ENCODE measurements at places on chromosomes 2 and 18. TPM values are rescaled to one million over a fixed set of nuclear protein-coding genes. Genes with fewer than 3 reads are reported as not detected.

The CERKL gene
- not detected for total RNA-seq

DNA sequence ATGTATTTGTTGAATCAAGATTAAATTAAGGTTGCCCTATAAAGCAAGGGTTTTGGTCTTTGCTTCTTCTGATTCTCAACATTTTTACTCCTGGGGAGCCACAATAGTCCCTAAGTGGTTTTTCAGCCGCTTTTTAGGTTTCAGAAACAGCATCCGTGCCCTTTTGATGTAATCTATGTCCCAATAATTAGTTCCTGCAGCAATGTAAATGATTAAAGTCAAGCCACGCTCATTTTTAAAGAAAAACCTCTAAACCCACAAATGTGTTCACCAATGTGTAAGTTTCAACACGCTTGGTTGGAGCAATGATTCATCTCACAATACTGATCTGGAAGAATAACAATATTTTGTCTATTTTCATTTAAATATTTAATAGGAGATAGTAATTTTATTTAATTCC is 5.6 kb downstream of the ARL4C start:
- H3K4me3 ChIP-seq, result peak overlapping the region; percentile 75
- no peaks in the 10 kb centered on the region for H3K27me3 ChIP-seq
- peaks cover 55% of the 10 kb centered on the region for H3K4me1 ChIP-seq
- DNase-seq, result no peak
- peaks cover 22% of the 10 kb centered on the region for H3K36me3 ChIP-seq

The OLA1 gene
- 146 TPM for total RNA-seq

DNA sequence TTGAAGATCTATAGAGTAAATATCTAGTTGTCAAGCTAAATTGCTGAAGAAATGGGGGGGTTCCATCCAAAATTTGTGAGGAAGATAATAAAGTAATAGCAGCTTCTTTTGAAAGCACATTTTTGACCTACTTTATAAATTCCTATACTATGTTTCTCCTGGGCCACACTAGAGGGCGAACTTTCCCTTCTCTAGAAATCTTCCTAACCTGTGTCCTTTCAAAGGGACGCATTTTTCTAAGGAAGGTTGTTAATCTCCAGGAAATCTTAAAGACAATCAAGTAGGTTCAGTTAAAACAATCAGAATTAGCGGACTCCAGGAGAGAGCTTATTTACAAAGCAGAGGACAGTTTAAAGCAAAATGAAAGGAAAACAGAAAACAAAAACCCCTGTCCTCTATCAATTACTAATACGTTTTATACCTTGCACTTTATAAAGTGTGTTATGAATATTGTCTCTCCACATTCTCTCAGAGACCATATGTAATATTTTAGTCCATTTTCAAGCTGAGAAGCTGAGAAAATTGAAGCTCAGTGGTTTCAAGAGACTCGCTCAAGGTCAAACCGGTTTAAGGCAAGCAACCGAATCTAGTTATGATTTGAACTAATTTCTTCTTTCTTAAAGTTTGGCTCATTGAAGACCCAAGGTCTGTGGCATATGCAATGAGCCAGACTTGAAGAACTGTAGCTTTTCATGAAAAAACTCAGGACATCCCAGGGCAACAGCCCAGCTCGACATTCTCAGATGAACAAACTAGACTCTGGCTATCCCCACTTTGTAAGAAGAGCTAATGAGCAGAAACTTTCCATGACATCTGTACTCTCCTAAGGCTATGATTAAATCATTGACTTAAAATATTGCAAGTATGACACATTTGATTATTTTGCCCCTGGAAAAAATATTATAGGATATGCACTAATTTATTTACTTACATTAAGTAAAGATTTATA is 273.6 kb downstream of the PAX3 start:
- H3K27me3 ChIP-seq, result no peaks in the 10 kb centered on the region
- H3K4me3 ChIP-seq, result no peak overlapping the region
- H3K4me1 ChIP-seq, result no peaks in the 10 kb centered on the region
- no peaks in the 10 kb centered on the region for H3K36me3 ChIP-seq
- DNase-seq, result no peak

GRCh38 chr18:53757328-53757727 is 467.1 kb downstream of the MBD2 start:
- H3K27me3 ChIP-seq, result no peaks in the 10 kb centered on the region
- no peak overlapping the region for H3K4me3 ChIP-seq
- H3K27ac ChIP-seq, result no peak overlapping the region

- no peak overlapping the region for H3K4me3 ChIP-seq
- H3K27me3 ChIP-seq, result no peaks in the 10 kb centered on the region
- no peaks in the 10 kb centered on the region for H3K36me3 ChIP-seq
- peaks cover 4% of the 10 kb centered on the region for H3K4me1 ChIP-seq
- no peak overlapping the region for H3K27ac ChIP-seq
- DNase-seq, result no peak
These were observed 163.8 kb downstream of the FAM210A start for GRCh38 chr18:13562494-13563029.

DNA sequence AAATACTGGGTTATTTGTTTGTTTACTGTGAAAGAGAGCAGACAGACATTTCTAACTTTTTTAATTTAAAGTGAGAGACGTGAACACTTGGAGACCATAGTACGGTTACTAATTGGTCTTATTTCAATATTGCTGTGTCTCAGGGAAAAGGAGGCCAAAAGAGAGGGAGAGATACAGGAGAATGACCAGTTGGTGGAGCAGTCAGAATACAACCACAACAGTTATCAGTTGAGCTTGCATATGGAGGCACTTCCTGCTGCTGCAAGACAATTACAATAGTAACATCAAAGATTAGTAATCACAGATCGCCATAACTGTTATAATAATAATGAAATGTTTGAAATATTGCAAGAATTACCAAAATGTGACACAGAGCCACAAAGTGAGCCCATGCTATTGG is 58.2 kb downstream of the TWSG1 start:
- H3K4me1 ChIP-seq, result no peaks in the 10 kb centered on the region
- H3K27ac ChIP-seq, result no peak overlapping the region
- H3K4me3 ChIP-seq, result no peak overlapping the region
- H3K36me3 ChIP-seq, result no peaks in the 10 kb centered on the region
- no peak for DNase-seq

- no peaks in the 10 kb centered on the region for H3K27me3 ChIP-seq
- no peak overlapping the region for H3K4me3 ChIP-seq
- H3K36me3 ChIP-seq, result no peaks in the 10 kb centered on the region
- no peaks in the 10 kb centered on the region for H3K4me1 ChIP-seq
- no peak for DNase-seq
These were observed 88.7 kb downstream of the SLC8A1 start for GRCh38 chr2:40363231-40363630.

The HRH4 gene
- not detected for total RNA-seq

- H3K27me3 ChIP-seq, result no peaks in the 10 kb centered on the region
- H3K4me3 ChIP-seq, result no peak overlapping the region
- H3K27ac ChIP-seq, result no peak overlapping the region
- no peak for DNase-seq
- H3K4me1 ChIP-seq, result no peaks in the 10 kb centered on the region
These were observed 200.6 kb upstream of the NCKAP5 start for GRCh38 chr2:133768658-133769435.

DNA sequence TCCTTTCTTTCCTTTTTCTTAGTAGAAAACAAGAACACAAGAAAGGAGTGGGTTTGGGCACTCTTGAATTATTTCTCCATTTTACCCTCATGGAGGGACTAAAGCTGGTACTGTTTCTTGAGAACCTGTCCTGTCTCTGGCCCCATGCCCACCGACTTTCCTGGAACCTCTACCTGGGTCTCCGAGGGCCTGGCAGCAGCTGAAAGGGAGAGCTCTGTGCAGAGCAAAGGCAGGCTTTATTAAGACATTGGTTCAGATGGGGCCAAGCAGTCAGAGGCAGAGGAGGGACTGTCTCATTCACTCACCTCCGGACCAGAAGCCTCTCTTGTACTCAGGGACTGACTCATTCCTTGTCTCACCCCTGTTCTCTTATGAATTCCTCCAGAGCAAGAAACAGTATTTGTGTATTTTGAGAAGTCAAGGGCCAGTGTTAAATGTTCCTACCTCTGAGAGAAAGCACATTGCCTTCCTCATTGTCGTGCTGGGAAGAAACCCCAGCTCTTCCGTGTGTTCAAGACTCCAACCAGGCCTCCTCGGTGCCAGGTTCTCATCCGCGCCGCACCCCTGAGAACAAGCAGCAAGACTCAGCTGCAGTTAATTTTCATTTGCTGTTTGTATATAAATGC is 201.9 kb upstream of the NT5C1B start:
- no peaks in the 10 kb centered on the region for H3K27me3 ChIP-seq
- no peak for DNase-seq
- H3K4me1 ChIP-seq, result no peaks in the 10 kb centered on the region
- no peak overlapping the region for H3K4me3 ChIP-seq

DNA sequence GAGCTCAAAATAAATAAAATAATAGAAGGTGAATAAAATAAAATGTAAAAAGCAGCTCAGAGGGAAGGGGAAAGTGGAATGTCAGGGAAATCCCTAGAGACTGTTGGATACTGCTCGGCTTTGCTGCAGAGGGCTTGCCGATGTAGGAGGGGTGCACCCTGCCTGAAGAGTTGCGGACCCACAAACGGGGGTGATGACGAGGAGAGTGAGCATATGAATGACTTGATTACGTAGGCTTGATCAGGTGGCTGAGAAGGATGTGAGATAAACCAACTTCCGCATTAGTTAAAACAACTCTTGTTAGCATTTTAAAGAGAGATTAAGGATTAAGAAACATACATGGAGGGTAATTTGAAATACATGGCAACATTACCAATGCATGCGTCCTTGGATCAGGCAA is 21.0 kb upstream of the TMEM237 start:
- H3K27ac ChIP-seq, result no peak overlapping the region
- no peak overlapping the region for H3K4me3 ChIP-seq
- no peaks in the 10 kb centered on the region for H3K36me3 ChIP-seq
- no peak for DNase-seq
- H3K27me3 ChIP-seq, result no peaks in the 10 kb centered on the region

DNA sequence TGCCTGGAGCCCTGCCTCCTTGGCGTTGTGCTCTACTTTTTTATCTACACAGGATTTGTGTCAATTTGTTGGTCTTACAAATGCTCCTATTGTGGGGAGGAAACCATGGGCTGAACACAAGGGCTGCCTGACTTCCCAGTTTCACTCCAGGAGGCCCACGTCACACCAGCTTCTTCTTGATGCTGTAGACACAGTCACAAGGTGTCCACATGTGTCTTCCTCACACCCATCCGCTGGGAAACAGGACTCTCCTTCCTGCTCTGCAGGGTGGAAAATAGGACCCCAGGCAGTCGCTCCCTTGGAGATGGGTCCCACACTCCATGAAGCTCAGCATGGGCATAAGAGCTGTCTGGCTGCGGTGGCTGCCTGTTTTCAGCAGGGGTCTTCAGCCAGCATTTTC is 468.2 kb downstream of the EPHA4 start:
- H3K27me3 ChIP-seq, result no peaks in the 10 kb centered on the region
- DNase-seq, result no peak
- no peaks in the 10 kb centered on the region for H3K4me1 ChIP-seq
- no peaks in the 10 kb centered on the region for H3K36me3 ChIP-seq
- no peak overlapping the region for H3K4me3 ChIP-seq

The SETBP1 gene
- total RNA-seq, result 14.1 TPM

GRCh38 chr2:160741271-160741670 is 247.7 kb upstream of the RBMS1 start:
- no peaks in the 10 kb centered on the region for H3K27me3 ChIP-seq
- H3K36me3 ChIP-seq, result no peaks in the 10 kb centered on the region
- no peak overlapping the region for H3K4me3 ChIP-seq

DNA sequence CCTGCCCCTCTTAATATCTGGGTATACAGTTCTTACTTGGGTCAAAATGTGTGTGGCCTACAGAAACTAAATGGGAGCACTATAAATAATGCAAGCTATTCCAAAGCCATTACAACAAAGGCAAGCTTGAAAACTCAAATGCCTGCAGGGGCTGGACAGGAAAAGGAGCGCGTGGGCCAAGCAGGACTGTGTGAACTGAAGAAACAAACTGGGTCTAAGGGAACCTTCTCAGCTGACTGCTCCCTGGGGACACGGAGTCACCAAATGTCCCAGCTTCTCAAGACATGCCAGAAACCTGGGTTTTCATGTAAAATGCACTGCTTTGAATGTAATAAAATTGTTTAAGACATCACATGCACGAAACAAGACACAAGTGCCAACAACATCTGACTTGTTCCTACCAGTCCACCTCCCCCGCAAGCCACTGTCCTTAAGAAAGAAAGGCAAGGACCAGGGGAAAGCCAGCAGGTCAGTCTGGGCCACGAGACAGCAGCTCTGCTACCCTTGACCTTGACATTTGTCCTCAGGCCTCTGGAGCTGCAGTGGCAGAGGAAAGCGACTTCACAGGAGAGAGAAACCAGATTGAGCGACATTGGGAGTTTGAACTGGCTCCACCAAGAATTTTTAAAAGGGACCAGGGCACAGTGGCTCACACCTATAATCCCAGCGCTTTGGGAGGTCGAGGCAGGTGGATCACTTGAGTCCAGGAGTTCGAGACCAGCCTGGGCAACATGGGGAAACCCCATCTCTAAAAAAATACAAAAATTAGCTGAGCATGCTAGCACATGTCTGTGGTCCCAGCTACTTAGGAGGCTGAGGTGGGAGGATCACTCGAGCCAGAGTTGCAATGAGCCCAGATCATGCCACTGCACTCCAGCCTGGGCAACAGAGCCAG is 89.7 kb upstream of the SH3BP4 start:
- no peaks in the 10 kb centered on the region for H3K36me3 ChIP-seq
- DNase-seq, result no peak
- no peak overlapping the region for H3K4me3 ChIP-seq
- H3K4me1 ChIP-seq, result no peaks in the 10 kb centered on the region

The RUFY4 gene
- total RNA-seq, result not detected

The MOCOS gene
- total RNA-seq, result 0.13 TPM

The MYO1B gene
- 3.9 TPM for total RNA-seq

The TCF23 gene
- total RNA-seq, result not detected

The TWIST2 gene
- not detected for total RNA-seq

DNA sequence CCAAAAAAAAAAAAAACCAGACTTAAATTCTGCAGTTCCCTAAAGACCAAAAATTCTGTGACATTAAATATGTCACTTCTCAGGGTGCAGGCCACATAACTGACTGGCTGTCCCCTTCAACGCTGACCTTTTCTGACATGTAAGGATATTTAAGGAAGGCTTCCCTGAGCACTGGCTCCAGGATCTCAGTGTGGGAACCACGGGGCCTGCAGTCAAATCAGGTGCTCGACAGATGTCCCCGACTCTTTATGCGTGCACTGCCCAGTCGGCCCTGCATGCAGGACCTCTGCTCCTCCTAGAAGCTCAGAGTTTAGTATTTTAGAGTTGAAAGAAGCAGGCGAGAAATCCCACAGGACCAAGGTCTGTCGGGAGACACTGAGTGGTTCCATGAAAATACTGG is 69.4 kb upstream of the POMC start:
- no peak for DNase-seq
- H3K27ac ChIP-seq, result no peak overlapping the region
- H3K27me3 ChIP-seq, result no peaks in the 10 kb centered on the region
- H3K4me1 ChIP-seq, result no peaks in the 10 kb centered on the region
- no peak overlapping the region for H3K4me3 ChIP-seq
- peaks cover 64% of the 10 kb centered on the region for H3K36me3 ChIP-seq

The SERPINB4 gene
- total RNA-seq, result not detected

GRCh38 chr2:119222863-119223520 is 642 bp upstream of the STEAP3 start:
- no peaks in the 10 kb centered on the region for H3K36me3 ChIP-seq
- no peak overlapping the region for H3K27ac ChIP-seq
- no peak for DNase-seq
- H3K27me3 ChIP-seq, result no peaks in the 10 kb centered on the region
- H3K4me1 ChIP-seq, result no peaks in the 10 kb centered on the region

The TMEM18 gene
- 23.3 TPM for total RNA-seq

The NOSTRIN gene
- total RNA-seq, result not detected

The CHN1 gene
- total RNA-seq, result 22.1 TPM

- no peak for DNase-seq
- no peak overlapping the region for H3K27ac ChIP-seq
- H3K4me3 ChIP-seq, result no peak overlapping the region
- no peaks in the 10 kb centered on the region for H3K36me3 ChIP-seq
- no peaks in the 10 kb centered on the region for H3K27me3 ChIP-seq
- H3K4me1 ChIP-seq, result no peaks in the 10 kb centered on the region
These were observed 61.9 kb upstream of the RBMS1 start for GRCh38 chr2:160555420-160556071.

The HOXD10 gene
- not detected for total RNA-seq
